ENCODE measurements at places on chromosomes 1 and 21. TPM values are rescaled to one million over a fixed set of nuclear protein-coding genes. Genes with fewer than 3 reads are reported as not detected.

DNA sequence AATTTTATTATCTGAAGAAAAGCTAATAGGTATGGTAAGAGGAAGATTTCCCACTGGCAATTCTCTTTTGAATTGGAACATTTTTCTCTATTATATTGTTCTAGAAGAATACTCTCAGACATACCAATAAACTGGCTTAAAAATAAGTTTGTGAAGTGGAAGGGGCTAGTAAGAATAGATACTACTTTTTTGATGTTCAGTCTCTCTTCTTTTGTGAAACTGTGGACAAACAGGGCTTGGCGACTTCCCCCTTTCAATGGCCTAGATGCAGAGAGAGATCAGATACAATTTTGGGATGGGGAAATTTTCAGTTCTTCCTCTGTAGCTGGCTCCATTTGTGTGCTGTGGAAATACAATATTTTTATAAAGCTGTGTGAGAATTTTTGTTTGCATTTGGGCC, 2.5 kb downstream of the PBX1 start:
- DNase-seq: no peak

DNA sequence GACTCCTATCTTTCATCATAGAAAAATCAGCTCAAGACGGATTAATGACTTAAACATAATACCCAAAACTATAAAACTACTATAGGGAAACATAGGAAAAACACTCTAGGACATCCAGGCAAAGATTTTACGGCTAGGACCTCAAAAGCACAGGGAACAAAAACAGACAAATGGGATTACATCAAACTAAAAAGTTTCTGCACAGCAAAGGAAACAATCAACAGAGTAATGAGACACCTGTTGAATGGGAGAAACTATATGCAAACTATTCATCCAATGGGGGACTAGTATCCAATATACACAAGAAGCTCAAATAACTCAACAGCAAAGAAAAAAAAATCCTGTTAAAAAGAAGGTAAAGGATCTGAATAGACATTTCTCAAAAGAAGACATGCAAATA, 18.6 kb downstream of the NSL1 start:
- no peak for DNase-seq

GRCh38 chr1:80523861-80524260, 1276.9 kb upstream of the ADGRL2 start:
- DNase-seq: no peak

DNA sequence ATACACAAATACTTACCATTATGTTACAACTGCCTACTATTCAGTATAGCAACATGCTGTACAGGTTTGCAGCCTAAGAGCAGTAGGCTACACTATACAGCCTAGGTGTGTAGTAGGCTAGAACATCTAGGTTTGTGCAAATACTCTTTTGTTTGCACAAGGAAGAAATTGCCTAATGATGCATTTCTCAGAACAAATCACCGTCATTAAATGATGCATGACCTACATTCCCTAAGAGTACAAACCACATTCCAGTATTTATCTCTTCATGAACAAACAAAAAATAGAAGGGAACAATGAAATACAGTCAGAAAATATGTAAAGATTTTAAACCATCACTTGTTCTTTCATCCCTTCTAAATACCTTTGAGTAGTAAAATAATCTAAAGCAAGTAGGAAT, 109.7 kb upstream of the HP1BP3 start:
- no peak for DNase-seq

DNA sequence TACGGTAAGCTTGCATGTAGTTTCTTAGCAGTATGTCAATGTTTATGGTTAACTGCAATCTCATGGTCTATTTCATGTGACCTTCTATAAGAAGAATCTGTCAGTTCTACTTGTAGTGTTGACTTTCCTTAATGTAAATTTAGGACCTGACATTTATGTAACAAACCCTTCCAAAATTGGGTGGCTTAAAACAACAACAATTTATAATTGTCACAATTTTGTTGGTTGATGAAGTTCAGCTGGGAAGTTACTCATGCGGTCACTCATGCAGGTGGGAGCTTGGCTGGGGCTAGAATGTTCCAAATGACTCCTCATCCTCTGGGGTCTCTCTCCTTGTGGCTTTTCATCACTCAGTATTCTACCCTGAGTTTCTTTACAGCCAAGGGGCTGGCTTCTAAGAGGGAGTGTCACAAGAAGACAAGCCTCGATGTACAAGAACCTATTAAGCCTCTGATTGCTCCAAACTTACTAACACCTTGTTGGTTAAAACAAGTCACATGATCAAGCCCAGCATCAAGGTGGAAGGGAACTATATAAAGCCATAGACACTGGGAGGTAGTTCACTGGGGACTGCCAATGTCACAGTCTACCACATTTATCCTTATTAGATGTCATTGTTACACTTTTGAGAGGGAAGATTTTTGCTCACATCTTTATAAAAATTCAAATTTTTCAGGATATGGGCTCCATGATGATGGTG, 23.9 kb downstream of the CCN1 start:
- DNase-seq: no peak

- DNase-seq: no peak
Observed at GRCh38 chr1:231415018-231415583, 7.0 kb downstream of the EGLN1 start.

- no peak for DNase-seq
Observed at GRCh38 chr1:90370686-90371447, 346.2 kb downstream of the BARHL2 start.

- DNase-seq: no peak
Observed at GRCh38 chr1:22487781-22488180, 36.1 kb downstream of the ZBTB40 start.

Gene PDZK1IP1
- not detected for total RNA-seq

Gene MYCL
- total RNA-seq: 0.43 TPM
